ENCODE measurements at places on chromosomes 3 and 15. TPM values are rescaled to one million over a fixed set of nuclear protein-coding genes. Genes with fewer than 3 reads are reported as not detected.

CERS3 gene
- 0.41 TPM for total RNA-seq

SLC24A5 gene
- total RNA-seq: 0.41 TPM

ARHGAP31 gene
- 2.0 TPM for total RNA-seq

SPINK8 gene
- not detected for total RNA-seq

LRRC15 gene
- total RNA-seq: not detected

MAN2A2 gene
- total RNA-seq: 22.4 TPM

ITGA11 gene
- 2.0 TPM for total RNA-seq

ADAMTS9 gene
- 24.1 TPM for total RNA-seq

FGF12 gene
- total RNA-seq: 136 TPM

DPPA2 gene
- not detected for total RNA-seq

GOLGA8R gene
- 0.82 TPM for total RNA-seq

TRPM1 gene
- not detected for total RNA-seq

PXK gene
- total RNA-seq: 22.0 TPM

P2RY1 gene
- 33.8 TPM for total RNA-seq

NOX5 gene
- total RNA-seq: under 0.01 TPM

CPLX3 gene
- 0.82 TPM for total RNA-seq

COLQ gene
- total RNA-seq: 1.6 TPM

CCDC13 gene
- total RNA-seq: 2.4 TPM

LSAMP gene
- 59.9 TPM for total RNA-seq

ADGRG7 gene
- total RNA-seq: not detected

CLCN2 gene
- 7.3 TPM for total RNA-seq

BCHE gene
- total RNA-seq: 13.9 TPM

COL8A1 gene
- total RNA-seq: 1.6 TPM

CYP1A2 gene
- total RNA-seq: not detected

CNTN3 gene
- total RNA-seq: 50.1 TPM

GOLGA8S gene
- not detected for total RNA-seq

MGLL gene
- 31.4 TPM for total RNA-seq

TMEM207 gene
- not detected for total RNA-seq

PLA2G4D gene
- under 0.01 TPM for total RNA-seq

CHRNA5 gene
- total RNA-seq: 11.4 TPM

PLCH1 gene
- 19.2 TPM for total RNA-seq

AADACL2 gene
- not detected for total RNA-seq

SERPINI2 gene
- 0.41 TPM for total RNA-seq

ACTRT3 gene
- total RNA-seq: 3.3 TPM

TM6SF1 gene
- 27.7 TPM for total RNA-seq

UBAP1L gene
- total RNA-seq: 2.0 TPM

FAM107A gene
- 15.5 TPM for total RNA-seq

WNT5A gene
- total RNA-seq: 7.3 TPM

PEX11A gene
- total RNA-seq: 12.6 TPM

NCBP2 gene
- total RNA-seq: 91.3 TPM

TERC gene
- 61.1 TPM for total RNA-seq

RPUSD2 gene
- total RNA-seq: 15.9 TPM

SGO1 gene
- total RNA-seq: 1.6 TPM

GRK7 gene
- under 0.01 TPM for total RNA-seq

CFAP92 gene
- total RNA-seq: 1.6 TPM

PGBD4 gene
- total RNA-seq: 4.5 TPM

MINAR1 gene
- 6.9 TPM for total RNA-seq

PLS1 gene
- total RNA-seq: 2.4 TPM

ALDH1A2 gene
- 3.3 TPM for total RNA-seq

PLA2G4E gene
- not detected for total RNA-seq

APOD gene
- 2.9 TPM for total RNA-seq

ADAMTS7 gene
- total RNA-seq: 8.6 TPM

RBMS3 gene
- 11.4 TPM for total RNA-seq

Data from frontal cortex (tissue), 4 donors.